ENCODE measurements at places on chromosomes 3 and 15.

DNA sequence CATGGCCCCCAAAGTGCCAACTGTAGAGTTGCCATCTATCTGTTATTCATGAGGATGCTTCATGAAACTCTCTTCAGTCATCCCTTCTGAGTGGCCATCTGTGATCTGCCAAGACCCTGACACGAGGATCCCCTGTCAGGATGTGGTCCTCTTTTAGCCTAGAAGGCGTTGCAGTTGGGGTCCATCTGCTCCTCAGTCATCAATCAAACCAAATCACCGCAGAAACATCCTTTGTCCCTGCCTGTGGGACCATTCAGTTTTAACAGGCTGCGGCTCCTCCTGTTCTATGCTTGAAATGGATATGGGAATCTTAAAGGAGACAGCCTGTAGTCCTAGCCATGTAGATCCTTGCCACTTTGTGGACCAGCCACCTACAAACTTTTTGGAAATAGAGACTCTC is 5.9 kb upstream of the RPS27L start:
- DNase-seq = no peak

GRCh38 chr3:171936191-171936841 is 93.2 kb downstream of the TMEM212 start:
- no peak for DNase-seq

- DNase-seq = no peak
These were observed 29.1 kb downstream of the SSR3 start for GRCh38 chr3:156525808-156526207.

DNA sequence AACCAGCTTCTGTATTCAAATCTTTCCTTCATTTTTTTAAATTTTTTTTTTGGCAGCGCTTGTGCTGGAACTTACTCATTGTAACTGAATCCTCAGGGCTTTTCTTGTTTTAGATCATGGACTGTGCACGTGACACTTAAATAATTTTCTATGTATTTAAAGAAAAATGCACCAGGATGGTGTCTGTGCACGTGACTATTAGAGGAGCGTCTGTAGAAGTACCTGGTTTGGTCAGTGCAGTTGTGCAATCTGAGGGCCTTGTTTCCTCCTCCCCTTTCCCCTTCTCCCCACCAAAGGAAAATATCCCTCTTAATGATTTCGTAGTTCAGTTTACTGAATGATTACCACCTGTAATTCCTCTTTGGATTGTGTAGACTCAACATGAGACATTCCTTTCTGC is 31.3 kb downstream of the EDEM1 start:
- no peak for DNase-seq

GRCh38 chr15:39580485-39581241 is at the start of gene THBS1:
TSS of gene THBS1 (plus strand) at chr15:39581079. CDS start at chr15:39581858, 779 bp downstream.
- peak; percentile 58 for DNase-seq

- DNase-seq = no peak
These were observed 25.6 kb downstream of the CEP63 start for GRCh38 chr3:134511500-134511899.

DNA sequence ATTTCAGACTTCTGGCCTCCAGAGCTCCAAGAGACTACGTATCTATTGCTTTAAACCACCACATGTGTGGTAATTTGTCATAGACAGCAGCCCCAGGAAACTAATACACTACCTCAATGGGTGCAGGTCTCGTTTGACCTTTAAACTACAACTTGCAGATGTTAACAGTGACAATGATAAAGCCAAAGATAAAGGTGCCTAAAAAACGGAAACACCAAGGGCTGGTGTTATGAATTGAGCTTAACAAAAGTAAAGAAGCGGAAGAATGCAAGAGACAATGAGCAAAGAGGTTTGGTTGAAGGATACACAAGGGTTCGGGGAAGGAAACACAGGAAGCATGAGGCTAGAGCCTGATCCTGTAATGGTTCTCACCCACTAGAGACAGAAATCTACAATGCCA is 50.8 kb downstream of the RFTN1 start:
- DNase-seq = no peak

DNA sequence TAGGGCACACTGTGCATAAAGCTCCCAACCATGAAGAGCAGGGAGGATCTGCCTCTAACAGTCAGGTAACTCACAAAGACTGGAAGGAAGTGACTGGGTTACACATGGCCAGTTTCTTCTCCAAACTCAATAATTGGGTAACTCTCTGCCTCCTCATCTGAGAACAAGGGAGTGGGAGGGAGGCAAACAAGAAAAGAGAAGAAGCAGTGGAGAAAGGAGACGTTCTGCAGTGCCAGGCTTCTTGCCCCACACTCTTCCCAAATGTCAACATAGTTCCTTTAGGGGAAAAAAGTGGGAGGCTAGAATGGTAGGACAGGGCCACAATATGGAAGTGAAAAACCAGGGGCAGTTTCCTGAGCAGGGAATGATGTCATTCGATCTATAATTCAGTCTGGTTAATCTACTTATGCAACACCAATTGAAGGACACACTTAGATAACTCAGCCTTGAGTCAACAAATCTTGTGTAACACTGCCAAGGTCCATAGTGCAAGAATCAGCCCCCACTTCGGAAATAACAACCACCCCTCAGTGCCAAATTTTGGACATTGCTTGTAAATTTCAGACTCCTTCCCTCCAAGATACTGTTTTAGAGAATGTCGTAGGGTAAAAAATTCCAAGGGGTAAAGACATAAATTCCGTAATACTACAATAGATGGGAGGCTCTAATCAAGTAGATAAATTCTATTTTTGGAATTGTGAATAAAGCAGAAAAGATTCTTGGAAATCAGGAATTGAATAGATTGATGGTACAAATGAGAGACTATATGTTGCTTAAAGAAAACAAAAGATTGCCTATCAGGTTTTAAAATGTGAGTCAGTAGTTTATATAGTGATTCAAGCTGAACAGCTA is 143.0 kb downstream of the LPP start:
- no peak for DNase-seq

DNA sequence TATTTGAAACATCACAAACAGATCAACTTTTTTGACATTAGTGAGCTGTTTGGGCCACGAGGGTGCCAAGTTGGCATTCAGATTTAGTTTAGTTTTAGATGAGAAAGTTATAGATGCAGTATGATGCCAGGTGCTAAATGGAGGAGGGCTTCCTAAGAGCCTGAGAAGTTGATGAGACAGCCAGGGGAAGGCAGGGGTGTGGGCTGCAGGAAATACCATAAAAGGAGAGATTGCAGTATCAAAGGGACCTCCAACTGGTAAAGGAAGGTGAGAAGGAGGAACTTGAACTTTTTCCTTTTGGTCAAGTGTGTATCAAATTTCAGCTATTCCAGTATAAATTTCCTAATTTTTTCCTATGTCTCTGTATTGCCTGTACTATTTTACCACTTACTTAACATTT is 2.0 kb upstream of the TNIK start:
- peak; percentile 24 for DNase-seq

GRCh38 chr3:51930439-51930838 is 11.3 kb downstream of the RRP9 start:
- no peak for DNase-seq

- no peak for DNase-seq
These were observed 178.3 kb upstream of the PLSCR5 start for GRCh38 chr3:146783446-146783845.

DNA sequence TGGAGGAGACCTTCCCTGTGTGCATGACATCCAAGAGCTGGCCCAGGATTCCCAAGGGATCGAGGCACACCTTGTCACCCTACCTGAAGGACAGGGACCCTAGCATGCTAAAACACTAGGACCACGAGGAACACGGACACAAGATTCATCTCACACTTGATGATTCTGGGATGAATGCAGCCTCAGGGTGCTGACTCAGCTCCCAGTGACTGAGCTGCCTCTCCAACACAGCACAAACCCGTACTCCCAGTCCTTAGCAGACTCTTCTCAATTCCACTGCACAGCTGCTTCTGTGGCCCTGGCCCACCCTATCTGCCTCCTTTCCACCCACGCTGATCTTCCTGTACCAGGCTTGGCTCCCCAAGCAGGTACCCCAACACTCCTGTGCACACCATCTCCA is 9.1 kb upstream of the OXTR start:
- DNase-seq = no peak

DNA sequence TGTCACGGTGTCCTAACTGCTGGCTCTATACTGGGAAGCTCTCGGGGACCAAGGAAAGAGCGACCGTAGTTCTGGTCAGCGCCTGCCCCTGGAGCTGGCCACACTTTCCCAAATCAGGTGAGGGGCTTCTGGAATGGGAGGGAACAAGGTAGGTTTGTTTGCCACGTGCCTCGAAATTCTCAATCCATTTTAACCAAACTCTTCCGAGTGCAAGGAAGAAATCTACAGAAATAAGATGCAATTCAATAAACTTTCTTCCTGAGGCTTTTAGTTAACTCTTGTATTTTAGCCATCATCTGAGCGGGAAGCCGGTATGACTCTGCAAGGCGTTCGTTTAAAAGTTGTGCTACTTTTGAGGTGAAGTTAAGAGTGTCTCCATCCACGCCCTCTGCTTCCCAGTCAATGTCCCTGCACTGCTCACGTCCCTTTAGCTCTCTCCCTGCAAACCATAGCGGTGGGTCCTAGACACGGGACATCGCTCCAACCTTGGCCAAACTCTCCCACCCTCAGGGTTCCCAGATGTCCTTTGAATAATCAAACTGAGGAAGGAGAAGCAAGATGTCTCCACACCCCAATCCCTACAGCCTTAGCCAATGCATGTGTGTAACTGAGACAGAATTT is 597 bp downstream of the AGTR1 start:
- DNase-seq = no peak

- no peak for DNase-seq
These were observed 49.8 kb upstream of the SYN2 start for GRCh38 chr3:11954312-11954934.

GRCh38 chr3:98013411-98014267 is 21.5 kb downstream of the GABRR3 start:
- peak; percentile 70 for DNase-seq

- peak; percentile 12 for DNase-seq
These were observed 180.4 kb downstream of the SMAD6 start for GRCh38 chr15:66882251-66883020.

- DNase-seq = peak; percentile 18
These were observed 38.8 kb upstream of the SPTBN5 start for GRCh38 chr15:41932511-41933289.

- DNase-seq = no peak
These were observed 14.3 kb downstream of the CEP152 start for GRCh38 chr15:48796521-48796920.

- DNase-seq = no peak
These were observed 239.5 kb upstream of the MEIS2 start for GRCh38 chr15:37339856-37340255.

GRCh38 chr3:174710612-174711011 is 148.5 kb upstream of the NAALADL2 start:
- DNase-seq = no peak

DNA sequence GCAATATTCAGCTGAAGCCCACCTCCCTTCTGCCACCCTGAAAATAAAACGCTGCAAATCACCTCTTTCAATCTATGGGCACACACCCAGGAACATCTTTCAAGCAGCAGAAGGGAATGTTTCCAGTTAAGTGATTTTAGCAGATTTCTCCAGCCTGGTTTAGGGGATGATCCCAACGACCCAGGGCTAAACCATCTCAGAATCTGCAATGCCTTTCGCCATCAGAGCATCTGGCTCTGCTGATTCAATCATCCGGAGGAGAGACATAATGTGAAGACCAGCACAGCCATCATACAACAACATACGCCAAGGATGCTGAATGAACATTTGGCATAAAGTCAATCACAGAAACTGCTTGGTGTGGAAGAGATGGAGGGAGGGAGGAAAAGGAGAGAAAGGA is 15.5 kb upstream of the LRRN1 start:
- DNase-seq = no peak

DNA sequence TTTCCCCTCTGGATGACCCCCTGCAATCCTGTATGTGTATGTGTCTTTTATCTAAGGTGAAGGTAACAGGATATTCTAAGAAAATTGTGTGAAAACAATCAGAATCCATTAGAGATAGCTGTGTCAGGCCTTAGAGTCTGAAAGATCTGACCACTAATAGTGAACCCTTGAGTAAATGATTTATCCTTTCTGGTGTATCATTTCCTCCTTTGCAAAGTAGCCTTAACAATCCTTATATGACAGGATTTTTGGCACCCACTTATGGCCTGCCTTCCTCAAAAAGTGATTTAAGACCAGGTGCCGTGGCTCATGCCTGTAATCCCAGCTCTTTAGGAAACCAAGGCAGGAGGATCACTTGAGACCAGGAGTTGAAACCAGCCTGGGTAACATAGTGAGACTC is 110.2 kb downstream of the RBPMS2 start:
- DNase-seq = no peak

Measured in HAP-1 (cell line).